Gastrocnemius medialis (tissue), 4 donors: ENCODE measurements at places on chromosomes 3 and 15. TPM values are rescaled to one million over a fixed set of nuclear protein-coding genes. Genes with fewer than 3 reads are reported as not detected.

DNA sequence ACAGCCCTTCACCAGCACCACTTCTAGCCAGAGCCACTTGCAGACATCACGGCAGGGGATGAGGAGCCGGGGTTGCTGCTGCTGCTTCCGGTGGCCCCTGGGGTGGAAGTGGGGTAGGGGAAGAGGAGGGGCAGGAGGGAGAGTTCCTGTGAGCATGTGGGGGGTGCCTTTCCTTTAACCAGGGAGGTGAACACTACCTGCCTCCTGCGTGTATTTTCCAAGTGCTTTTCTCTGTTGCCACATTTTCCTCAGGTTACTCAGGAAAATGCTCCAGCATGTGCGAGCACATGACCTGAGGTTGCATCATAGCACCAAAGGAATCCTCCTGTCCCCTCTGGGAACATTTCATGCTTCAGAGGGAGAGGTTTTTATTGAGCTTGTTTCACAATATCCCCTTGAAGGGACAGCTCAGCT is 12.2 kb upstream of the SACM1L start:
- H3K27ac ChIP-seq = peak overlapping the region; percentile 94
- peak; percentile 91 for DNase-seq
- H3K36me3 ChIP-seq = no peaks in the 10 kb centered on the region

DNA sequence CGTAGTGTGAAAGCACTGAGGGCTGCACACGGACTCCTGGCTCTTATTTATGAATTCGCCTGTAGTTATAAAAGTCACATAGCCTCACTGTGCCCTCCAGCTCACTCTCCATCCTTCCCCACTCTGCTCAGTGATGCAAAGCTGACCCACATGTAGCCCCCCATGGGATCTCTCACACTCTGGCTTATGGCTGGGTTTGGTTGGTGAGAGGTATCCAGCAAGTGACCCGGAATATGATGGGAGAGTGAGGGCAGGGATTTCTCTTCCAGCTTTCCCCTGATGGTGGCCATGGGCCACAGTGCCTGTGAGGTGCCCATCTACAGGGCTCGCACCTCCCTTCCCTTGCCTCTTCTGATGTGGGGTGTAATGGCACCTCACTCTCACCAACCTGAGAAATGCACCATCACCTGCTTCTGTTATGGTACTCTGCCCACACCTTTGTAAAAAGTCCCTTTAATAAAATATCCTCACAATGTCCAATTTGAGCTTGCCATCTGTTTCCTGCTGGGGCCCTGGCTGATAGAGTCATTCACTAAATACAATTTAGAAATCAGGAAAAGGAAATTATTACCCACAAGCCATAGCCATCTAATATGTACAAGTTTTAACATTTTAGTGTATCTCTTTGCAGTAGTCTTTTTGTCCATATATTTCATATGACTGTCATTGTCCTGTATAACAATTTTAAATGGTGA is 93.6 kb downstream of the SCN11A start:
- H3K4me1 ChIP-seq = no peaks in the 10 kb centered on the region
- H3K27ac ChIP-seq = no peak overlapping the region
- no peaks in the 10 kb centered on the region for H3K36me3 ChIP-seq
- no peaks in the 10 kb centered on the region for H3K27me3 ChIP-seq
- no peak for DNase-seq

DNA sequence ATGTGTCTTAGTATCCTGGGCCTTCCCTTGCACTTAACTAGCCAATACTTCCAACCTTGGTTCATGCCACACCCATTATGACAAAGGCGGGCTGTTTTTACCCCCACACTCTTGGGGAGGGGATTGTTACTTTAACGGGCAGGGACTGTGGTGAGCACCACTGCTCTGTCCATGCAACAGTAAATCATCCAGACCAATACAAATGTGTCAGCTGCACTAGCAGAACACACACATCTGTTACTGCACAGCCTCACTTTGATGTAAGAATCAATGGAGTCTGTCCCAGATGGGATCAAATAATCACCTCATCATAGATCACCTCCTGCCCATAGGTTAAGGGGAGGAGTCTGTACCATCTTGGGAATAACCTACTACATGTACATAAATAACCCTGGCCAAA is 58.1 kb downstream of the NPAP1 start:
- no peaks in the 10 kb centered on the region for H3K27me3 ChIP-seq
- H3K4me1 ChIP-seq = no peaks in the 10 kb centered on the region
- no peak overlapping the region for H3K4me3 ChIP-seq
- no peak overlapping the region for H3K27ac ChIP-seq
- DNase-seq = no peak

DNA sequence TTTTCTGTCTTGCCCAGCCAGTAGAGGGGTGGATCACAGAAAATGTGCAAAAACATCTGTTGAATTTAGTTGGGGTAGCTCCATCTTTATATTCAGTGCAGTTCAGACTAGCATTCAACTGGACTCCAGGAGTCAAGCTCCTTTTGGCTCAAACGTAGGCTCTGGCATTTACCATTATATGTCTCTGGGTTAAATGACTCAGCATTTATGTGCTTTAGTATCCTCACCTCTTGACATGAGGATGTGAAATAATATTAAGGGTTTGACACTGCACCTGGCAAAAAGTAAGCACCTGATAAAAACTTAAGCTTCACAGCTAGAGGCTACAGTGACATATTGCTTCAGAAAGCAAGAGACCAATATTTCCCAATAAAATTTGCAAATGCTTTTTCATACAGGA is 14.8 kb downstream of the PRC1 start:
- no peak overlapping the region for H3K4me3 ChIP-seq
- no peak overlapping the region for H3K27ac ChIP-seq
- H3K36me3 ChIP-seq = no peaks in the 10 kb centered on the region
- H3K4me1 ChIP-seq = no peaks in the 10 kb centered on the region

GRCh38 chr3:76841747-76842146 is 198.2 kb upstream of the ROBO2 start:
- H3K36me3 ChIP-seq = no peaks in the 10 kb centered on the region
- H3K4me1 ChIP-seq = no peaks in the 10 kb centered on the region
- no peak overlapping the region for H3K4me3 ChIP-seq
- H3K27ac ChIP-seq = no peak overlapping the region

- no peaks in the 10 kb centered on the region for H3K4me1 ChIP-seq
- H3K27ac ChIP-seq = no peak overlapping the region
- DNase-seq = no peak
- H3K27me3 ChIP-seq = no peaks in the 10 kb centered on the region
- no peak overlapping the region for H3K4me3 ChIP-seq
Measured at GRCh38 chr15:81303244-81304225, 20.4 kb downstream of the STARD5 start.

DNA sequence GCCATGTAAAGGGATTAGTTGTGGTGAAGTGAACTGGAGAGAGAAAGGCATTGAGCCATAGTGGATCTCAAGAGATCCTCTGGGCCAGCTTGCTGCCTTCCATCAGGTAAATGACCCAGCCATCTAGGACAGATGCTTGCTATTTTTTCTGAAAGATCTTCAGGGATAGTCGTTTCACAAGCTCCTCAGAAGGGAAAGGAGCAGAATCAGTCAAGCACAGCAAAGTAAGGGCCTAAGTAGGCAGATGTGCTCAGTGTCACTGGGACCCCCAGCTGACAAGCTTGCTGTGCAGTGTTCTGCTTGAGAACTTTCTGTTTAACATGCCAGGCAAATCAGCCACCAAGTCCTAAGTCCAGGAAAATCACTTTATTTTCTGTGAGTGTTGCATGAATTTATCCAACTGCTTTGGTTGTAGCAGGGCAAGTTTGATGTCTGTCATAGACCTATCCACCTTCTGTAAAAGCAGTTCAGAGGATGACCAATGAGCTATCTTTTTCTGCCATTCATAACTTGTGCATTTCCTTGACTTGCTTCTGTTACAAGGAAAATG is 319.8 kb downstream of the IL5RA start:
- H3K36me3 ChIP-seq = no peaks in the 10 kb centered on the region
- H3K27me3 ChIP-seq = no peaks in the 10 kb centered on the region
- H3K4me1 ChIP-seq = no peaks in the 10 kb centered on the region
- no peak overlapping the region for H3K4me3 ChIP-seq

DNA sequence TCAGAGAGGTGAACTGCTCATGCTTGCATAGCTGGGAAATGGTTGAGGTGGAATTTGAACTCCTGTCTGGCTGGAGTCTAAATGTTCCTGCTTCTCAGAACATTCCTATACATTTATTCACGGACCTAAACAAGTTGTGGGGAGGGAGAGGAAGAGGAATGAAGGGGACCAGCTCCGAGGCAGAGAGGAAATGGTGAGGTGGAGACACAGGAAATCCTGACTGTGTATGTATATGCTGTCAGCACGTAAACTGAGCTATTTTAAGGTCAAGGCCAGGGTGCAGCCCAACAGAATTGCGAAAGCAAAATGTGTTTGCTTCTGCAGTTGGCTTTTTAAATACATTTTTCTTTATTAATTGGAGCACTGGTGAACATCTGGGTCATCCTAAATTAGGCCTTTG is 74.1 kb upstream of the POMGNT2 start:
- H3K36me3 ChIP-seq = no peaks in the 10 kb centered on the region
- peaks cover 8% of the 10 kb centered on the region for H3K4me1 ChIP-seq
- H3K27me3 ChIP-seq = no peaks in the 10 kb centered on the region
- no peak overlapping the region for H3K27ac ChIP-seq

The TUSC7 gene
- total RNA-seq = not detected

The MEIS2 gene
- 0.31 TPM for total RNA-seq

The CD86 gene
- total RNA-seq = 0.92 TPM
